Calu3 (cell line): ENCODE measurements at places on chromosomes 1 and 21. TPM values are rescaled to one million over a fixed set of nuclear protein-coding genes. Genes with fewer than 3 reads are reported as not detected.
A peak's percentile ranks its signal among the peaks of the same experiment; 100 is the strongest.

DNA sequence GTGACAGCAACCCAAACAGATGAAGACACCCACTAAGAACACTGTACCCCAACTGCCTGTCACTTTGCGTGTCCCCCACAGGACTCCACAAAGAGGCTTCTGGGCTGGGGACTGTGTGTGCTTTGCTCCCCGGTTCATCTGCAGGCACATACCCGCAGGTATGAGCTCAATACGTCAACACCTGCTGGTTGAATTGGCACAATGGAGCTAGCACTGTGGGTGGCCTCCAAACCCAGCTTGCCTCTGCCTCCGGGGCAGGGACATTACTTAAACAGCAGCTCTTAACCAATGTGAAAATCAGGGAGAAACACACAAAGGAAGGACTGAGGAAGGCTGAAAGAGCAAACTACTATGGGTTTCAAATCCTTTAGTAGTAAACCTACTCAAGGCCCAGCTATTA, 140.2 kb upstream of the TIAM1 start:
- DNase-seq, result no peak

PPFIA4 gene
- 0.12 and 0.83 TPM in 2 replicates for total RNA-seq

TPTE gene
- not detected in 2 replicates for total RNA-seq

DNA sequence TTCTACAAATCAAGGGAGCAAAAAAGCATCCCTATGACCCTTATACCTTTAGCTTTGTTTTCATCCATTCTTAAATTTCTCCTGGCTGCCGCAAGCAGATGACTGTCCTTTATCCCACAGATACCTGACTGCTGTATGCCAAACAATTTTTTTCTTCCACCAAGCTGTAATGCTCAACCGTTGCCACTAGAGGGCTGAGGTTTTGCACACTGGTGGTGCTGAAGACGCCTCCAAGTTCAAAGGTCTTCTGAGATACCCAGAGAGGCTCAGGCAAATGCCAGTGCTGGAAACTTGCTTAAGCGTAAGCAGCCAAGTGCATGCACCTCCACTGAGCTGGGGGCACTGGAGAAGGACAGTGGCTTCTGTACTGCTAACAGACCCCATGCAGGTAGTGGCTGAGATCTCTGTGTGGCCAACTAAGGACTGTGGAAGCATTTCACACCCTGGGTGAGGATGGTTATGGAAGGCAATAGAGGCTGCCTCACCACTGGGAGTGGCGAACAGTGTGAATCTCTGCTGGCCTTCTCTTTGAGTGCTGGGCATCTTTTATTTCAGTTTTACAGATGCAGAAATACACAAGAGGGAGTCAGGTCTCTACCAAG, 28.5 kb downstream of the CNIH3 start:
- peak; percentile 66 for DNase-seq

DNA sequence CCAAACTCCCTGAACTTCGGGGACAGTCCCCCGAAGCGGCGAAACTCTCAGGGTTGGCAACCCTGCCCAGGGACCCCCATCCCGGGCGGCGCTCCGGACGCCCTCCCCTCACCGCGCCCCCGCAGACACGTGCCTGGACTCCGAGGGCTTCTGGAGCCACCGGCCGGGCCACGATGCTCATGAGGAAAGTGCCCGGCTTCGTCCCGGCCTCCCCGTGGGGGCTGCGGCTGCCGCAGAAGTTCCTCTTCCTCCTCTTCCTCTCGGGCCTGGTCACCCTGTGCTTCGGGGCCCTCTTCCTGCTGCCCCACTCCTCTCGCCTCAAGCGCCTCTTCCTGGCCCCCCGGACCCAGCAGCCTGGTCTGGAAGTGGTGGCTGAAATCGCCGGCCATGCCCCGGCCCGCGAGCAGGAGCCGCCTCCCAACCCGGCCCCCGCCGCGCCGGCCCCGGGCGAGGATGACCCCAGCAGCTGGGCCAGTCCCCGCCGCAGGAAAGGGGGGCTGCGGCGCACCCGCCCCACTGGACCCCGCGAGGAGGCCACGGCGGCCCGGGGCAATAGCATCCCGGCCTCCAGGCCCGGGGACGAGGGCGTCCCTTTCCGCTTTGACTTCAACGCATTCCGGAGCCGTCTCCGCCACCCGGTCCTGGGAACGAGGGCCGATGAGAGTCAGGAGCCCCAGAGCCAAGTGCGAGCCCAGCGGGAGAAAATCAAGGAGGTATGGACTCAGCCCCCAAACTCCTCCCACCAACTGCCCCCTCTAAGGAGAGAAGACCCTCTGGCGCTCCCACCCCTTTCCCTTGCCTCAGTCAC, 1.2 kb downstream of the MAN1C1 start:
- DNase-seq, result no peak

KRTAP11-1 gene
- not detected in 2 replicates for total RNA-seq

GRCh38 chr1:54811739-54812655, 10.9 kb upstream of the TTC22 start:
- DNase-seq, result no peak

GRCh38 chr21:29104239-29104708, 26.2 kb upstream of the MAP3K7CL start:
- no peak for DNase-seq

IL12RB2 gene
- not detected in 2 replicates for total RNA-seq

DNA sequence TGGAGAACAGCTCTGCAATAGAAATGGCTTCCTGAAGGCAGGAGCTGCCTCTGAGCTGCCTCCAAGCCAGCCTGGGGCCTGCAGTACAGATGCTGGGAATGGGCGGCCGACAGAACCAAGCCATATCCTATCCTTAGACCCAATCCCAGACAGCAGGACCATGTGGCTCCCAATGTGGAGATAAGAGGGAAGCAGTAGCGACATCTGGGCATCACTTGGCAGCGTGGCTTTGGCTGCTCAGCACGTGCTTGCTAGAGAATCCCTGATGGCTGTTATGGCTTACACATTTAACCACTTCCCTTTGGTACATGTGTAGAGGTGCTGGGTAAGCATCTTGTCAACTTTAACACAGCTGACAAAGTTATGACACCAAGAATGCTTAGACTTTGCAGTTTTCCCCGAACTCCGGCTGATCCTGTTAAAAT, 87.7 kb downstream of the MAN1C1 start:
- DNase-seq, result no peak

DNA sequence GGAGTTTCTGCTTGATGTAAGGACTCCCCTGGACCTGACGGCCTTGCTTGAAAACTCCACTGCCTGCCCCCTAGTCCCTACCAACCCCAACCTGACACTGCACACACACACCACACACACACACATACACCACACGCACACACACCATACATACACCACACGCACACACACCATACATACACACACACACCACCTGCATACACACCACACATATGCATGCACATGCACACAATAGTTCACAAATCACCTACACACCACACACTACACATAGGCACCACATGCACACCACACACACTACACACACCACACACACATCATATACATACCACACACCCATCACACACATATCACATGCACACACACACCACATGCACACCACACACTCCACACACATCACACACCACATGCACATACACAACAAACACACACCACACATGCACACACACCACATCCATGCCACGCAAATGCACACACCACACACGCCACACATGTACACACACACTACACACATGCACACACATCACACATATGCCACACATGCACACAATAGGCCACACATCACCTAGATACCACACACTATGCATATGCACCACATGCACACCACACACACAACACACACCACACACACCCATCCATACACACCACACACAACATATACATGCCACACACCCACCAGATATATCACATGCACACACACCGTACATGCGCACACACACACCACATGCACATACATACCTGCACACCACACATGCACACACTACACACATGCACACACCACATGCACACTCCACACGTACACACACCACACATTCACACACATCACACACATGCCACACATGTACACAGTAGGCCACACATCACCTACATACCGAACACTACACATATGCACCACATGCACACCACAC, 3.7 kb downstream of the CASQ1 start:
- DNase-seq, result no peak

GRCh38 chr1:84236256-84236655, 65.3 kb upstream of the SAMD13 start:
- DNase-seq, result no peak

- no peak for DNase-seq
Observed at GRCh38 chr21:44354775-44355771, 1.7 kb downstream of the TRPM2 start.

OVAAL gene
- total RNA-seq, result not detected in 2 replicates

SYPL2 gene
- total RNA-seq, result 0.20 TPM in 1 of 2 replicates, not detected in the other

GRCh38 chr21:17050156-17050555, 462.7 kb upstream of the CXADR start:
- no peak for DNase-seq

ATP6V0B gene
- total RNA-seq, result 141 and 155 TPM in 2 replicates

DNA sequence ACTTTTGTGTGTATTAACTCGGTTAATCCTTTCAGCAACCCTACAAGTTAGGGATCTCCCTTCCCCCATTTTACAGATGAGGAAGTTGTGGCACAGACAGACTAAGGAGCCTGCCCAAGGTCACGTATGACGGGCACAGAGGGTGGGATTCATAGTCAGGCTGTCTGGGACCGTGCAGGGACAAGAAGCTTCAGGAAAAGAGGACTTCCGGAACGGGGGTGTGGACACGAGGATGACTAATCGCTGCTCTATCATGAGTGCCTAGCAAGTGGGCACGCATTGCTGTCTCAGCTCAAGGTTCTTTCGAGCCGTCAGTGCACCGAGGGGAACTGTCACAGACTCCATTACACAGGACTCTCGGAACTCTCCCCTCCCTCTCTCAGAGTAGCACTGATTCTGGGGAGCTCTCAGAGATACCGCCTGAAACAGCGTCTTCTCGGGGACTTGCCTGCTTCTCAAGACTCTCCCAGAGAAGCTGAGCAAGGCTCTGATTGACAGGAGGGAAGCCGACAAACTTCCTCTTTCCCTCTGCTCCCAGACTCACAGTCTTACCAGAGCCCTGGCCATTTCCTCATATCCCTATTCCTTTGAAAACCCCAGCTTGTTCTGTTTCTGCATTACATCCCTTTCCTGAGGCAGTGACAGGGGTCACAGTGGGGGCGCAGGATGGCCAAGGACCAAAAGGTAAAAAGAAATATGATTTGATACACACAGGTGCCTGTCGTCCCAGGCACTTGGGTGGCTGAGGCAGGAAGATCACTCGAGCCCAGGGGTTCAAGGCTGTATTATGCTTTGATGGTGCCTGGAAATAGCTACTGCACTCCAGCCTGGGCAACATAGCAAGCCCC, 14.4 kb downstream of the FHAD1 start:
- peak; percentile 35 for DNase-seq

XCL2 gene
- total RNA-seq, result not detected in 2 replicates

DNA sequence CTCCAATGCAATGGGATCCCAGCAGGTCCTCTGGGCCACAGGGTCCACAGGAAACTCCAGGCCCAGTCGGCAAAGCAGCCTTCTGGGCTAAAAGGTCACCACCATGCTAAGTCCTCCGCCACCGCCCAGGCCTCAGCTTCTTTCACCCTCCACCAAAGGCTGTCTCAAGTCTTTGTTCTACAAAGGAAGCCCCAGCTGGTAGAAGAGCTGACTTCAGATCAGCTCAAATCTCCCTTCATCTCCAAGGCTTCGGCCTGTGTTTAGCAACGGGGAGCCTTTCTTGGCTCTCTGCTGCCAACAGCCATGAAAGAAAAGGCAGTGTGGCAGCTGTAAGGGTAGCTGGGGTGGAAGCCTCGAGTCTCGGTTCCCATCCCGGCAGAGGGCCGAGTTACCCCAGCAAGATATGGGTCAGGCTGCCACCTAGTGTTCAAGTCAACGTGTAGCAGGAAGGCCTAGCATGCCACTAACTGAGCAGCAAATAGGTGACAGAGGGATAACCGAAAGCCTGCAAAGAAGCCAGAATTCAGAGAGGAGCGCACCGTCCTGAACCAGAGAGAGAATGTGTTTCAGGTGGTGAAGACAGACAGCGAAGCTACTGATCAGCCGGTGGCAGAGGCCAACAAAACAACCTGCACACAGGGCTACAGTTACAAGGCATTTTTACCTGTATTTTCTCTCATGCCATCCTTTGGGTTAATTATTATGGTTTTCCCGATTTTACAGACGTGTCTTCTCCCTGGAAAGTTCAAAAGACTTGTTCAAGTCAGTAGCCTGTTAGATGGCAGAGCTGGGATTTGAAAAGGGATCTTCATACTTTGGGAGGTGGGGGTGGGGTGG, 26.8 kb upstream of the CRNN start:
- peak; percentile 84 for DNase-seq

DNA sequence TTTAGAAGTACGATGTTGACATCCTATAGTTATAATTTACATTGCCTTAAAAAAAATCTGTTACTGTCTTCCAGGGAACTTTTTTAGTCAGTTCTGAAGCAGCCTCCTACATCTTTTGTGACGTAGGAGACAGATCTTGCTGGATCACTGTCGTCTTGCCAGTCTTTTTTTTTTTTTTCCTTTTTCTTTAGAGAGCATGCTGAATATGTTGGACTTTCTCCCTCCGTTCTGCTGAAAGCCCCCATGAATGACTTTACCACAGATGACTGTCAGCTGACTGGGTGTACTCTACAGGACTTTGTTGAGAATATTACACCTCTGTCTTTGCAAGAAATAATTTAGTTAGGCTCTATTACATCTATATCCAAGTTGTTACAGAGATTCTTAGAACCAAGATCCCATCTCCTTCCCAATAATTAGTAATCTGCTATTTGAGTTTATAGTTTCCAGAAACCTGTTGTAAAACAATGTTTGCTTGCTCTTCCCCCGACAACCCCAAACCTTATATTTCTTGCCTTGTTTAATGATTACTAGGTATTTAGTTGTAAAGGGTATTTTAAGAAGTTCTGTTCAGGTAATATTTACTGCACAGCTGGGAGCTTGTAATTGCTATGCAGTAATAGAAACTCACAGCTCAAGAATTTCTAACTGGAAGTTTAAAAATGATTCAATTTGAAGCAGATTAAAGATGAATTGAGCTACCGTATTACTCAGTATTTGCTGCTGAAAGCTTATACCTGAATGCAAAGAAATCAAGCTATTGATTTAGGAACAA, 61.8 kb downstream of the RASAL2 start:
- no peak for DNase-seq

SPATA17 gene
- total RNA-seq, result 2.6 and 3.0 TPM in 2 replicates

DISP3 gene
- 0.86 and 1.3 TPM in 2 replicates for total RNA-seq

DNA sequence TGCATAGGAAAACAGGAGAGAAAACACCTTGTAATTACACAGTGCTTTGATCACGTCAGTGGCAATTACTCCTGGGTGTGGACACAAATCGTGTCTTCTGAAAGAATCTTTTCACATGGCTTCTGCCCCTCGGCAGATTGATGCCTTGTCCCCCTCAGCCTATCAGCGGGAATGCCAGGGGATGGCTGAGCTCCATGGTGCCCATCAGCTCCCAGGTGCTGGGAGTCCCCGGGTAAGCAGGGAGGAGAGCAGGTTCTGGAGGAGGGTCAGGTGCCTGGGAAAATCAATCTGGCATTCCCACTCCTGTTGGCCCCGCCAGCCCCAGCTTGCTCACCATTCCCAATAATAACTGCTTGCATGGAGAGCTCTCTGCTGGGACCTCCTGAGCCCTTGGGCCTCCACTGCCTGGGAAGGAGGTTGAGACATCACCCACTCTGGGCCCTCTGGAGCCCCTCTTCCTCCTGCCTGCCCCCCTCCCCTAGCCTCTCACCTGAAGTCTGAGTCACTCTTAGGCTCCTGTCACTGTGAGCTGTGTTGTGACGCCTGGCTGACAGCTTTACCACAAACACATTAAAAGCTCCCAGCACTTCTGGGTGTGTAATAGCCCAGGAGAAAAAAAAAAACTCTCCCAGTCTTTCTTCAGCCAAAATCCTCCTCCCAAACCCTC, 4.9 kb downstream of the CAMK2N1 start:
- peak; percentile 44 for DNase-seq

GRCh38 chr21:39118061-39118460, 65.2 kb downstream of the PSMG1 start:
- DNase-seq, result no peak

GNAT2 gene
- total RNA-seq, result not detected in 2 replicates
